Hindlimb muscle (tissue), 1 donor: ENCODE measurements at places on chromosomes 5 and 9. TPM values are rescaled to one million over a fixed set of nuclear protein-coding genes. Genes with fewer than 3 reads are reported as not detected.

DNA sequence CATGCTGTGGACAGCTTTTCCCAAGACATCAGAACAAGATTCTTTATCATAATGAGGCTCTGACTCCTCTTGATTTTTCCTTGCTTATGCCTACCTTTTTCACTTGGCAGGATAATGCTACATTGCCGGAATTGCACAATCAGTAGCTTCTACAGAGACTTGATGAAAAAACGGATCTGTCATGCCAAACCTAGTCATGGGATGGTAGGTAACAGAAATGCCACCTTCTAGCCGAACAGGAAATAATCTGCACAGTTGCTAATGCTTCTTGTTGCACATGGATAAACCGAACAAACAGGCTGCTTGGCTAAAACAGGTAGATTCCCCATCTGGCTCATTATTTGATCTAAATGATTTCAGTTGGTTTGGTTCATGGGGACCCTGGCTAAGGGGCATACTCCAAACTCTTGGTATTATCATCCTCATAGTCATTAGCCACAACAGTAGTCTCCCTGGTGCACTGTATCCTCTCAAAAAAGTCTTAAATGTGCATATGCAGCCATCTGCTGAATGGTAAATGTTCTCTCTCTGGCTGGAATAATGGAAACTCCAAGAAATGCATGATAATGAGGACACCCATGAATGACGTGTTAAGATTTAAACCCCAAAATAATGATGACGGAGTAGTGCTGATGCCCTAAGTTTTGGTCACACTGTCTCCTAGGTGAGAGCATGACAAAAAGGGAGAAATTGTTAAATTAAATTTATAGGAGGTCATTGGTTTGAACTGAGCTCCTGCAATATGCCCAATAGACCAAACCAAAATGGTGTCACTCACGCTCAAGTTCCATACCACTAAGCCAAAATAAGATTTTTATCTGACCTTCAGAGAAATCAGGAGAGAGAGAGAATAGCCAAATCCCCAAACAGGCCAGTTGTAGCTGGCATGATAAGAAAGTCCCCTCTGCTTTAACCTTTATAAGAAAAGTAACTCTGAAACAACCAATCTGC, 47.0 kb downstream of the RAPGEF1 start:
- no peak for DNase-seq

DNA sequence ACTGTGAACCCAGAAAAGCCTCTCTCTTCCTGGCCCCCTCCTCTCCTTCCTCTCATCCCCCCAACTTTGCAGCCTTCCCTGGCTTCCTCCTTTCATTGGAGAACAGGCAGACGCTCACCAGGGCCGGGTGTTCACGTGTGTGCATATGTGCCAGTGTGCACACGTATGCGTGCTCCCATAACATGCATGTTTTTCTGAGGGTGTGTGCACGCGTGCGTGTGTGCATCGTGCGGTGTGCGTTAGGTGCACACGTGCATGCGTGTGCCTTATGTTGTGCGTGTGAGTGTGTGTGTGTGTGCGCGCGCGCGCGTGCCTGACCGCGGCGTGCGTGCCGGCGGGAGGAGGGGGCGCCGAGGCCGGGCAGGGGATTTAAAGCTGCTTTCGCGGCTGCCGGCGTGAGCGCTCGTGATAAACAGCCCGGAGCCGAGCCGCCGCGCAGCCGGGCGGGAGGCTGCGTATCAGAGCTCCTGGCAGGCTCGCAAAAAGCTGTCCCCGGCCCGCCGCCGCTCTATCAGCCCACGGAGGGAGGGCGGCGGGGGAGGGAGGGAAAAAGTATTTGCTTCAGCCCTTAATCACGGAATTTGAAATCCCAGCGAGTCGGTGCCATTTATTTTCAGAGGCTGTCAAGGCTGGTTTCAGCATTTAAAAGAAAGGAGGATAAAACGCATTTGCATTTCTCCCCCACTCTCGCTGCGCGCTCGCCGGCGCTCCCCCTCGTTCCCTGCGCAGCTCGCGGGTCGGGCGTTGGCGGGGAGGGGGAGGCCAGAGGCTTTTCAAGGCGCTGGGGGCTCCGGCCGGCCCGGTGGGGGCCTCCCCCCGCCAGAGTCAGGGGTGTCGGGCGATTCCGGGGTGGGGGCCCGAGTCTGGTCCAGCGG, 183.9 kb downstream of the C9orf50 start:
- DNase-seq = no peak

- no peak for DNase-seq
These were observed 418.0 kb downstream of the SPATA31D1 start for GRCh38 chr9:82406456-82407085.

- DNase-seq = no peak
These were observed 615.6 kb downstream of the ZNF608 start for GRCh38 chr5:124130816-124131215.

DNA sequence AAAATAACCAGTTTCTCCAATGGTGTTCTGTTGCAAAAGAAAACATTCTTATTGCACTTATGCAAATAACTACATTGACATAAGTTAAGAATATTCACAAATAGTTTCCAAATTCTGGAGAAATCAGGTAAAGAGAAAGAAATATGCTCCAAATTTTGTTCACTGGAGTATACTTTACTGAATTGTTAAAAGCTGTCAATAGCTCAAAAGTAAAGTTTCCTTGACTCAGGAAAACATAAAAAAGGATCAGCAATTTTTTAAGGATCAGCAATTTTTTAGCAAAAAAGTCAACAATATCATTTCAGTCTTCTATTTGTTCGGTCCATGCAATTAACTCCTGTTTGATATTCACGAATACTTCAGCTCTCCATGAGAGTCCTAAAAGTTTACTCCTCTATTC, 51.6 kb downstream of the ANXA2R start:
- DNase-seq = no peak

DNA sequence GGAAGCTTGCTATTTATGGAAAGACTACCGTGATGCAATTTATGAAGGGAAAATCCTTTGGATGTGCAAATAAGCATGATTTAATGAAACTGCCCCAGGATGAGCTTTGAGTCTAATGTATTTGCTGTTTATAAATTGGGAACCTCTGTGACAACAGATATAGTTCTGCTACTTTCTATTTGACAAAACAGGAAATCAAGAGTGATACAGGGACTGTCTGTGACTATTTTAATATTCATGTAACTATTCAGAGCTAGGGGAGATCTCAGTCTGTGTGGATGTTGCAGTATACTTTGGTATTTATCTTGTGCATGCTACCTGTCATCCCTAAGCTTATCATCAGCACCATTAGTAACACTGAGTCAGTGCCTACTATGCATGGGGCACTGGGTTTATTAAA, 132.1 kb downstream of the PDZD2 start:
- no peak for DNase-seq

DNA sequence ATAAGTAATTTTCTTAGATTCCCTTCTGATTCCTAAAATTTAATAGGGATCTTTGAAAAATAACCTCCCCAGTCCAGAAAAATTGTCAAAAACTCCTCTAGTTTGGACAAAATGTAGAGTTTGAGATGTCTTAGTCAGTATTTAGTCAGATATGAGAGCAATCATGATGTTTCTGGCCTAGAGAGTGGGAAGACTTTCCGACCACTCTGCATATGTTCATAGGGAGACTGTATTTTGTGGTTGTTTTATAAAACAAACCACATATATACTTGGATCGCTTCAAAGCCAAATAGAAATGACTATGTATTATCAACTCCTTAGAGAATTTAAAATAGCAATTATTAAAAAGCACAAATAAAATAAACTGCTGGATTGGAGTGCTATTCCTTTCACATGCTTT, 15.8 kb downstream of the ZFAND5 start:
- no peak for DNase-seq

DNA sequence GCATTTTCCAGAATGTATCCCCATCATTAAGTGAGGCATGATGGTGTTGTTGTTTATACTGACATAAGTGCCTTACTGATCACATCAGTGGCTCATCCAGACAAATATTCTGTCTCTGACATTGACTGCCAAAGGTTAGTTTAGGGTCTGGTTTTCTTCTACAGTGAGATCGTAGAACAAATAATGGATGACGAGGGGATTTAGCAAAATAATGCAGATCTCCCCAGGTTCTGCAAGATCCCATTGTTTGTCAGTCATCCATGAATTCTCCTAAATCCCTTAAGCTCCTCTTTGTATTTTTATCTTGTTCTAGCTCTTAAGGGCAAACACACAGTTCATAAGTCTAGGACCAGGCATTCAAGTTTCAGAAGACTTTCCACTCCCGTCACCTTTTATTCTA, 93.1 kb upstream of the DHFR start:
- DNase-seq = no peak

GRCh38 chr5:39422728-39423285, 2.0 kb downstream of the DAB2 start:
- DNase-seq = no peak

GRCh38 chr9:88503845-88504764, 30.9 kb upstream of the NXNL2 start:
- no peak for DNase-seq

Gene PCDHB12
- 4.7 TPM for polyA plus RNA-seq

Gene PAPPA
- 0.67 TPM for polyA plus RNA-seq

Gene SLC6A3
- polyA plus RNA-seq = not detected

Gene TMC1
- 1.1 TPM for polyA plus RNA-seq
